ENCODE measurements at places on chromosomes 4 and X.

DNA sequence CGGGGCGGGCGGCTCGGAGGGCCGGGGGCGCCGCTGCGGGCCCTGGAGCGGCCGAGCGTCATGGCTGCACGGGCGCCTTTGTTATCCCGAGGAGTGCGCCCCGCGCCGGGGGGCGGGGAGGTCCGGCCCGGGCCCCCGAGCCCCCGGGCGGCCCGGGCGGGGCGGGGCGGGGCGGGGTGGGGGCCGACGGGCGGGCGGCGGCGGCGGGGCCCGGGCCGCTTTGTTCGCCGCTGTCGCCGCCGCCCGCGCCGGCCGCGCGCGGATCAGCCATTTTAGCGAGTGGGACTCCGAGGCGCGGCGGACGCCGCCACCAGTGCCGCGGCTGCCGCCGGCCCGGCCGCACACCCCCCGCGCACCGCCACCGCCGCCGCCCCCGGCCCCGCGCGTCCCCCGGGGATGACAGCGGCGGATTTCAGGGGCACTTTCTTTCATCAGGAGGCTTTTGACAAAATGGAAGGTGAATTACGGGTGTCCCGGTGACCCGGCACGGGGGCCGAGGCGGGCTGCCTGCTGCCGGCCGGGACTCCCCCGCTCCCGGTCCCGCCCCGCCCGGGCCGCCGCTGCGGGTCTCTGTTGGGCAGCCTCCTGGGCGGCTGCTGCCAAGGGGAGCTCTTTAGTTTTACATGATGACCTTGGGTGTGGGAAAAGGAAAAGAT, 1.2 kb downstream of the HMGB3 start:
- no peak for DNase-seq

- DNase-seq: no peak
Observed at GRCh38 chr4:174483792-174484191, 38.5 kb downstream of the HPGD start.

- no peak for DNase-seq
Observed at GRCh38 chrX:115054876-115055275, 37.5 kb upstream of the IL13RA2 start.

- no peak for DNase-seq
Observed at GRCh38 chrX:139844884-139845283, 88.0 kb downstream of the ATP11C start.

GRCh38 chr4:123297836-123298235, 98.8 kb upstream of the SPRY1 start:
- DNase-seq: no peak

DNA sequence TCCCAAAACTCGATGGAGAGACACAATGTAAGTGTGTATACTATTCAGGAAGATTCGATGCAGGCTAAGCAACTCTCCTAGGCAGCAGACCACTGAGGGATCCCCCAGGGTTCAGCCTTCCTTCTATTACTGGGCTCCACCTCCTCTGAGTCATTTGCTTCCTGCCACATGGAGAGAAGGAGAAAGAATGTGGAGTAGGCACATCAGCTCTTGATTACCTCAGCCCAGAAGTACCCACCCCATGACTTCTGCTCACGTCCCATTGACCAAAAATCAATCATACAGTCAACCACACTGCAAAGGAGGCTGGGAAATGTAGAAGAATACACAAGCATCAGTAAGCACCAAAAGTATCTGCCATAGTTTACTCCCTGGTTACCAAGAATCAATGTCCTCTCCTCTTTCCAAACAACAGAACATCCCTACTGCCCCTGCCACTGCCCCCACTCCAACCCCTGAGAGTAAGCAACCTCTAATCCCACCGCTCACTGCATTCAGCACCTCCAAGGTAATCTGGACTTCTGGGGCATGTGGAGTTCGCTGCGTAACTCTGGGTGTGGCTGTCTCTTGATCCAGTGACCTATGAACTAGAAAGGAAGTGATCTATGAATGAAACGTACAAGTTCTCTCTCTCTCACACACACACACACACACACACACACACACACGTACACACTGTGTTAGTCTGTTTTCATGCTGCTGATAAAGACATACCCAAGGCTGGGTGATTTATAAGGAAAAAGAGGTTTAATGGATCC, 91.2 kb upstream of the C1QTNF7 start:
- no peak for DNase-seq

DNA sequence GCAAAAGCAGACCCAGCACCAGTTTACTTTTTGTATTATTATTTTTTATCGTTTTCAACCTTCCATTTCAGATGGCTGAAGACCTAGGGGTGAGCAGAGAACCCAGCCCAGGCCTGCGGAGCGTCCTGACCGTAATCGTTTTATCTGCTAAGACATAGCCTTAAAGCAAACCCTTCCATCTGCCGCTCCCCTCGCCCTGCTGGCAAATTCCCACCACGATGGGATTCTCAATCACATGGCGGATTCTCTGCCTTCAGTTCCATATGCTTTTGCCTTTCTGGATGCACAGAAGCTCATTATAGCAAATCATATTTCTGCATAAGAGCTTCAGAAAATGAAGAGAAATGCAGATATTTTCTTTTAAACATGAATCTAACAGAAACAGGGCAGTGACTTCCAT, 18.6 kb upstream of the XG start:
- DNase-seq: no peak

DNA sequence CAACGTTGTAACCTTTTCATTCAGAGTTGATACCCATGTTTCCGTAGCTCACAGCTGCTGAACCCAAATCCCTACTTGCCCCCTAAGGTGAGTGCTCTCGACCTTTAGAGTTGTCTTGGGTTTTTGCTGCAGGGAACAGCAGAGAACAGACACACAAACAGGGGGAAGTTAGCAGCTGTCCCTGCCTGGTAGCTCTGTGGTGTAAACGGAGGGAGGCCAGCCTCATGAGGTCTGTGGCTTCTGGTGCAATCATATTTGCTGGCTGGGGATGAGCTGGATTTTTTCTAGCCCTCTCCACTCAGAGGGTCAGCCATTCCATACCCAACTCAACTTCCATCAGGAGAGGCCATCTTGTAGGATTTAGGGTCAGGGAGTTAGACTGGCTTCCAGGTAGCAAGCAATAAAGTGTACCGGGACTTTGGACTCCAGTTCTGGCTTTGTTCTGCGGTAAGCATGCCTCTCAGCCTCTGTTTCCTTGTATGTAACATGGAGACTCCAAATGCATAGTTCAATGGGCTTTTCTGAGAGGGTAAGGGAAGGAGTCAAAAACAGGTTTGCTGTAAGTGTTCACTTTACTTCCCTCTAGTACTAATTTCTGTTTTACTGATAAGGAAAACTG, 218.9 kb downstream of the MID1IP1 start:
- DNase-seq: no peak

- DNase-seq: no peak
Observed at GRCh38 chrX:66601522-66601921, 37.4 kb downstream of the EDA2R start.

- DNase-seq: no peak
Observed at GRCh38 chr4:183631577-183632198, 27.3 kb downstream of the RWDD4 start.

- DNase-seq: no peak
Observed at GRCh38 chrX:139120760-139121159, 409.2 kb upstream of the FGF13 start.

- no peak for DNase-seq
Observed at GRCh38 chrX:850471-850916, 219.9 kb downstream of the SHOX start.

Measured in NCI-H774 (cell line).